Stimulated activated CD4-positive, alpha-beta T cell treated with anti-CD3 and anti-CD28 coated beads, Interleukin-4, amount 100 ng/mL, for 24 hours (primary cell): ENCODE measurements at places on chromosomes 13 and 19.

DNA sequence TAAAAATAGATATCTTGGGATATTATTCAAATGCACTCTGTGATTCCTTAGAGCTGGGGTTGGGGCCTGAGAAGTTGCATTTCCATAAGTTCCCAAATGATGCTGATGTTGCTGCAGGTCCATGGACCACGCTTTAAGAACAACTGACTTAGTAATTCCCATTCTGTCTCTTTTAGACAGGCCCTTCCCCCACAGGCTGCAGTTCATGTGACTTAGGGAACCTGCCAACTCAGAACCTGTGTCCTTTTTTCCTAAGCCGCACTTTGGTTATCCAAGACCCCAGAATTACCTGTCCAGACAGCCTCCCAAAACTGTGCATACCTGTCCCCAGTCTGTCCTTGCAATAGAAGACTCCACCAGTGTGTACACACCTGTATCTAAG, 1.7 kb upstream of the ITGBL1 start:
- DNase-seq: no peak

- no peak for DNase-seq
These were observed 1000.6 kb downstream of the OLFM4 start for GRCh38 chr13:54029226-54029625.

- DNase-seq: no peak
These were observed 135.8 kb downstream of the RXFP2 start for GRCh38 chr13:31875134-31875533.

DNA sequence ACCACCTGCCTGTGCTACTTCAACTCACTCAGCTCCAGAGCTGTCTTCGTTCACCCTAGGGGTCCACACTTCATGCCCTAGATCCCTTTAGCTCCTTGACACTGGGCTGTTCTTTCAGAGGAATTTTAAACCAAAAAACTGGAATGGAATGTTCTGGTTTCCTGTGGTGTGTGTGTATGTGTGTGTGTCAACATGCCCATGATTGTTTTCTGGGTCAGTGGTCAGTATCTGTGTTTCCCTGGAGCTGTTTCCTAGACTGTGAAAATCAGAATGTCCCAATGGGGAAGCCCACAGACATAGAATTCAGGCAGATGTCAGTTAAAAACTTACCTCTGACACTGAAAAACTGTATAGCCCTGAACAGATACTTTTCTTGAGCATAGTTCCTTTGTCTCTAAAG, 1.3 kb downstream of the PMIS2 start:
- no peak for DNase-seq

- no peak for DNase-seq
These were observed 88.8 kb upstream of the MCF2L start for GRCh38 chr13:112880221-112880641.

DNA sequence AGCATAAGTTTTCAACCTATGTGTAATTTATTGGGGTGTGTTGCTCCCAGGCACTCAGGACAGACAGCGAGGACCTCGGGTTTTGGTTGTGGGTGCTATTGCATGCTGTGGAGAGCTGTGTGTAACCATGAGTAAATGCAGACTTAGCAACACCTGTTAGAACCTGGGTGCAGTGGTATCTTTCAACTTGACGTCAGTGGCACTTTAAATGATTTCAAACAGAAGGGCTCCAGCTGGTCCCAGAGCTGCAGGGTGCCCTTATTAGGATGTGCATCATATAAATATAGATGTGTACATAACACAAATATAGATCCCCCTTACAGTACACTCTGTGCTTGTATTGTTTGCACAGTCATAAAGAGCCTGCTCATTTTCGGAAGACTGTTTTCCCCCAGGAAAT, 228.3 kb upstream of the IRS2 start:
- no peak for DNase-seq

- DNase-seq: no peak
These were observed 6.0 kb upstream of the TMPRSS9 start for GRCh38 chr19:2353887-2354592.

DNA sequence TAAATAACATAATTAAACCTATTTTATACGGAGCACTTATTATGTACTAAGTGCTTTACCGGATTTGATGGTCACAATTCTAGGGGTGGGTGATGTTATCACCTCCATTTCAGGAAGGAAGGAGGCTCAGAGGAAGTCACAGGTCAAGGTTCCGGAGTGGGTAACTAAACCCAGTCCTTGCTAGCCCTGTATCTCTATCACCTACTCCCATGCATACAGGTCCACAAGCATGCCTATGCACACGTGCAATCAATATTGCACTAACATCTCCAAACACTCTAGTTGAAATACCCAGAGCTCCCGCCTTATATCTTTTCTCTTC, 17.8 kb upstream of the FOSB start:
- no peak for DNase-seq

DNA sequence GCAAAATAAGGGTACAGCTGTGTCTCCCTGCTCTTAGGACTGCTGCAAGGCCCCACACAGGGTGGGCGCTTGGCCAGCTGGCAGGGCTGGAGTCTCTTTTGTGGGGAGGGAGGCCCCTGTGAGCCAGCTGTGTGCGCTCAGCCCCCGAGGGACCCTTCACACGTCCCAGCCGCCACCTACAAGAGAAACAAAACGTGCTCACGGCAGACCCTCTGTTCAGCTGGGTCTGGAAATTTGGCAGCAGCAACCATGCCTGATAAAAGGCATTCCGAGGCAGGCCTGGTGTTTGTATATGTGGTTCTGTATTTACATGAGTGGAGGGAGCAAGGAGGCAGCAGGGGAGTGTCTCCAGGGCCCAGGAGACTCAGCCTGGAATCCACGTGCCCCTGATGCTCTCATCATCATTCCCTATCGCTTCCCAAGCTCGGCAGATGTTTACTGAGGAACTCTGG, 49.7 kb downstream of the CRTC1 start:
- no peak for DNase-seq

GRCh38 chr13:99834246-99834645, 137.3 kb downstream of the ZIC5 start:
- no peak for DNase-seq

DNA sequence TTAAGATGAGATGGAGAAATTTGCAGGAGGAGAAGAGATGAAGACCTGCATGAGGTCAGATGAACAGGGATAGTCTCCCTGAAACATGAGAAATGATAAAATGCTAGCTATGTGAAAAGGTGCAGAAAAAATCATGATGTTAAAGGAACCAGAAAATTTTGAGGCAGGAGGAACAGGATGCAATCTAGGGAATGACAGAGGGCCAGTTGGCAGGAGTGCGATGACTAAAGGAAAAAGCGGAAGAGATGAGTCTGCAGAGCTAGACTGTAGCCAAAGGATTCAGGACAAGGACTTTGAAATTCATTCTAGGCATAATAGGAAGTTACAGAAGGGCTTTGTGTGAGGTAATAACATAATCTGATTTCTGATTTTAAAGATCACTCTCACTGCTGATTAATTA, 77.9 kb downstream of the TRPC4 start:
- no peak for DNase-seq

GRCh38 chr13:39196965-39197646, 158.8 kb downstream of the NHLRC3 start:
- no peak for DNase-seq
